ENCODE measurements at places on chromosomes 2 and 18.

DNA sequence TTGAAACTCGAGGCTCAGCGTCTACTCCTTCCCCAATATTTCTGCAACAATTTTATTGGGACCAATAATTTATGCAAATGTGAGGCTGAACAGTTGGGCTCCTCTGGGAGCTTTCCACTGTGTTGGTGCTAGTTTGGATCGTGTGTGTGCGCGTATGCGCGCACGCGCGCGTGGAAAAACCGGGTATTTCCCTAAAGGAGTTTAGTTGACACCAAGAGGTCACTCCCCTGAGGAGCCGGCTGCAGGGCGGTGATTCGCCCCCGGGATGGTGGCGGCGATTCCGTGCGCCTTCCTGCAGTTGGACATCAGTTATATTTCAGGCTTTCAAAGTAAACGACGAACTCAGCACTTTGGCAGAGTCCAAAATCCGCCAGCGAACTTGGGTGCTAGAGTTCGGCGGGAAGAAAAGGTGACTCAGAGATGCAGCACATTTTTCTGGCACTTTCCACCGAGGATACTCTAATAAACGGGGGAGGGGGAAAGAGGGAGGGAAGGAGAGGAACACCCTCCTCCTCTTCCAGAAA lies 186.5 kb upstream of the FANCL start:
- peak; percentile 60 for DNase-seq

- DNase-seq: no peak
Observed at GRCh38 chr2:234661175-234661574, 164.3 kb upstream of the ARL4C start.

- no peak for DNase-seq
Observed at GRCh38 chr2:136527560-136527959, 237.8 kb upstream of the THSD7B start.

DNA sequence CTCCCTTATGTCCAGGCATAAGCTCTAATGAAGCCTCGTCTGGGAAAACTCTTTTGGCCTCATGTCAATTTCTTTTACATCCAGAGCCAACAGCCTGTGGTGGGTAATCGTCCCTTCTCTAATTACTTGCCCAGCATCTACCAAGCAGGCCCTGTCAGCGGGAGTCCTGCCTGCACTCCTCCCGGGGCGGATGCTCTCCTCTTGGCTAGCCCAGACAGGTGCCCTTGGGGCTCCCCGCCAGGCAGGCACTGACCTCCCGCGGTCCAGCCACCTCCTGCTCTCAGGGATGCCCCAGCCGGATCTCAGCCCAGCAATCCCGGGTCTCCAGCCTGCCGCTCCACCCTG lies 74.2 kb downstream of the NCAPH start:
- peak; percentile 6 for DNase-seq

- DNase-seq: no peak
Observed at GRCh38 chr2:239671471-239671870, 270.7 kb upstream of the HDAC4 start.

DNA sequence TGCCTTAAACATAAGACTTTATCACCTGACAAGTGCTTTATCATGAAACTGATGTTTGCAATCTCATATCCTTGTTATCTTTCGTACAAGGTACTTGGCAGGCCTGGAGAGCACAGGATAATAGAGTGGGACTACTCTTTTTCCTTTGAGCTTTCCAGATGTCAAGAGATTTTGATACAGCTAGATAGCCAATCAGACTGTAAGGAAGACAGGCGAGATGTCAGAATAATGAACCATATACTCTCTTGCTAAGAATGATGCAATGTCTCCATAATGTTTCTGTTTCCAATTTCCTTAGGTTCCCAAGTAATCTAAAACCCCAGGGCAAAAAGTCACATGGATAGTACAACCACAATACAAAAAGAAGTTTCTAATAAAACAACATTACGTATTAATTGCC lies 313.1 kb downstream of the PDE11A start:
- no peak for DNase-seq

GRCh38 chr2:230219419-230220331 lies at the start of gene SP110:
TSS of gene SP110 (minus strand) at chr2:230219984. CDS start at chr2:230216927, 3,057 bp downstream.
- DNase-seq: no peak

DNA sequence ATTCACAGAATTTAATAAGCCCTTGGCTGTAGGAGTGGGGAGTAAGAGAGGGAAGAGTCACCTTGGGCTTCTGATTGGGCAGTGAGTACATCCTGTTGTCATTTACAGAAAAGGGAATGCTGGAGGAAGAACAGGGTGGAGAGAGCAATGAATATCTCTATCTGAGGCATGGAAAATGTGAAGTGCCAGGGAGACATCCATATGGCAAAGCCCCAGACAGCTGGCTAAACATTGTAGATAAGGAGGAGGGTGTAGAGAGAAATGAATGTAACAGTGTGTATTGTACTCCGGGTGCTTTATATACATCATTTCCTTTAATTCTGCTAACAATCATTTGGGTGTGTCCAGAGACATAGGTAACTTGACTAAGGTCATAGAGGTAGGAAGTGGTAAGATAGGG lies 103.5 kb downstream of the UPP2 start:
- DNase-seq: peak; percentile 44

GRCh38 chr18:35864916-35865315 lies 107.6 kb upstream of the RMP24 start:
- no peak for DNase-seq

DNA sequence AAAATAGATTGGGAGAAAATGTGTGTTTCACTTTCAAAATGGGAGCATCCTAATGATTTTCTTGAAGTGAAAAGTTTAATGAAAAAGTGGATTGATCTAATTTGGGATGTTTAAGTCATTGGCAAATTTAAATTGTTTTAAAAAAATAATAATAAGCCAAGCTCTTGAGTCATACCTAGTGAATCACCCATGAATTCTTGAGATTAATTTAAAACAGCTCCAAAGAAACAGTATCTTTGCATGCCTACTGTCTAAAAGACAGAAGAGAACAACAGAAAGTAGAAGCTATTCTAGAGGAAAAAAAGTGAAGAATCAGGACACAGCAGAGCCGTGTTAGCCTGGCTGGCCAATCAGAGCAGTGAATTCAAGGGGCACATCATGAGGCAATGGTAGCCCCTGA lies 7.7 kb downstream of the ACVR1C start:
- no peak for DNase-seq
